ENCODE measurements at places on chromosomes 1 and 21.

GRCh38 chr1:100469578-100469977, 68.4 kb upstream of the GPR88 start:
- DNase-seq, result no peak

DNA sequence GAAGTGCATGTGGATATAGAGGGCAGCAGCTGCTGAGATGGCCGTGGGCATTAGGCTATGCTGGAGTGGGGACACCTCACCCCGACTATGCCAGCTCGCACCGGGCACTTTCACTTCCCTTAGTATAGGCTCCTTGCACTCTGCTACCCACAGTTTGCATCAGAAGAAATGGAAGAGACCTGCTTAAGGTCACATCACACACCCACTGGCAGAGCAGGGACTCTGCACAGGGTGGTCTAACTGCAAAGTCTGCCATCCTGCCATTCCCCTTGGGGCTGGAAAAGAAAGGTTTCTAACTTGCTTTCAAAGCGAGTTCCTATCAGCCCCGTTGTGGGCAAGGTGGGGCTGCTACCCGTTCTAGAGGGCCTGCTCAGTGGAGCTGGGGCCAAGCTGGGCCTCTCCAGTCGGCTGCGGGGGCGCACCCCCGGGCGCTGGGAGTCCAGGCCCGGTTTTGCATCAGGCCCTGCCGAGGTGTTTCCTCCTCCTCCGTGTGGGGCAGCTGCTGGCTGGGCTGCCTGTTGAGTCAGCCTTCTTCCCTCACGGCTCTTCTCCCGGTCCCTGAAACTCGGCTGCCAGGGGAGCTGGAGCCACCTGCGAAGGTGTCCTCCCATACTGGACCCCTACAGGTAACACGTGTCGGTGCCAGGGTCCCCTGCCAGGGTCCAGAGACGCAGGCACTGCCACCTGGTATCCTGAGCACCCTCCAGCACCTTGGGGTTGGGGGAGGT, at the start of gene SYTL1:
SYTL1 (plus strand) TSS at position 498 of the 728 bp plus-strand sequence. CDS start 3,313 bp downstream, outside the sequence.
- no peak for DNase-seq

DNA sequence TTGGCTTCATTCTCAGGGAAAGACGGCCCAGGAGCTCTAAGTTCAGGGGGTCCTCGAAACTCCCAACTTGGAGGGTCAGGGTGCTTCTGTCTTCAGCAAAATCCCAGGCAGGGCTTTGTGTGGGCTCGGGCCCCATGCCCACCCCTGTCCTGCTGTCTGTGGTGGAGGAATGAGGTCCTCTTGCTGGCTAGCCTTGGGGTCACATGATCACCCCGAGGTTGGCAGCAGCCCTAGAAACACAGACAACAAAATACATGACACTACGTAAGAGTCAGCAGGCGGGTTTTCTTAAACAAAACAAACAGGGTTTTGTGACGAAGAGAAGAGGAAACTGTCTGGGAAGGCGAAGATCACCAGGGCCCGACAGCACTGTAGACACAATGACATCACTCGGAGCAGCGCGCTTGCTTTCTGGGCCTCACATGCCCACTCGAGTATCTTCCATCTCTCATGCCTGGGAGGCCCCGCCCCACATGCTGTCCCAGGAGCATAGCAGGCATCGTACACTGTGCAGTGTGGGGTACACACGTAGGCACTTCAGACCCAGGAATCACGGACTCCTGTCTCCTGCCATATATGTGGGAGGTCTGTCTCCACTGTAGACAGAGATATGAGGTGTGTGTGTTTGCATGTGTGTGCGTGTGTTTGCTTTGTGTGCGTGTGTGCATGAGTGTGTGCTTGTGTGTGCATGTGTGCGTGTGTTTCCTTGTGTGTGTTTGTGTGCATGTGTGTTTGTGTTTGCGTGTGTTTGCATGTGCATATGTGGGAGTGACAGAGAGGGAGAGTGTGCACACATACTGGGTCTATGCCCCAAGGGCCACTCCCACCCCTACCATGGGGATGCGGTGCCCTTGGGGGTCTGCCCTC, 94.7 kb downstream of the SIK1 start:
- no peak for DNase-seq

DNA sequence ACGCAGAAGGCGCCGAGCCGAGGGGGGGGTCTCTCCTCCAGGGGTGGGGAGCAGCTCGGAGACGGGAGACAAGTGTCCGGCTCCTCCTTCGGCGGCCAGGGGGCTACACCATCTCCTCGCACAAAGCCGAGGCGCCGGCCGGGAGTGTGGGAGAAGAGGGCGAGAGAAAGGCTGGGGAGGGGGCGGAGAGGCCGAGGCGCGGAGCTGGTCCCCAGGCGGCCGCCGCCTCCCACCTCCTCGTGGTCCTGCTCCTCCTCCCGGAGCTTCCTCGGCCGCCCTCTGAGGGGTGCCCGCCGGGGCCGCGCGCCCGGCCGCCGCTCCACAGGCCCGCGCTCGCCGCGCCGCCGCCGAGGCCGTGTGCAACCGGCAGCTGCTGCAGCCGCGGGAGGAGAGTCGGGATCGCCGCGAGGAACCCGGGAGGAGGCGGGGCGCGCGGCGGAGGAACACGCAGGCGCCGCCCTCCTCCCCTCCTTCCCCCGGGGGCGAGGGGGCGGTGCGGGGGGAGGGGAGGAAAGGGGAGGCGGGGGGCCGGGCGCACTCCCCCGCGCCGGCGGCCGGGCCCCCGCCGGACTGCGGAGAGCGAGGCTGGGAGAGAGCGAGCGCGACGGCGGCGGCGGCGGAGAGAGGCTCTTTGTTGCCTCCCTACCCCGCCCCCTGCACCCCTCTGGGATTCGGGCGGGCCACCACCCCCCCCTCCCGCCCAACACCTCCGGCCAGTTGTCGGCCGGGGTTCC, at the start of gene ENAH:
ENAH (minus strand) TSS at position 395 of the 734 bp plus-strand sequence. CDS start 433 bp downstream, outside the sequence.
- DNase-seq, result peak; percentile 75

- DNase-seq, result no peak
Observed at GRCh38 chr1:173744651-173745050, 29.9 kb downstream of the KLHL20 start.

DNA sequence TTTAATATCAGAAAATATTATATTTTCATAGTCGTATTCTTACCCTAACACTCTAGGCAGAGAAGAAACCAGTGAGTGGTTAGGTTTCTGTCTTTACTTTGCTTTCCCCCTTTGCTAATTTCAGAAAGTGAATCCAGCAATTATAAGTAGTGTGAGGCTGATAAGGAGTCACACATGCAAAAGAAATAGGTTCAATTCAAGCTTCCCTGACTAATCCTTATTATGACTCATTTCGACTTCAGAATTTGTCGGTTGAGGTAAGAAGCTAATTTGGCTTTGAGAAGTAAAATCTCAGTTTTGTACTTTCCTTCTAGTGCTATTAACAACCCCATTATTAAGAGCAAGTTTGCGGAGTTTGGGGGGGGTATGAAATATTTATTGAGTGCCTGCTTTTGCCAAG, 22.4 kb downstream of the ESRRG start:
- no peak for DNase-seq

DNA sequence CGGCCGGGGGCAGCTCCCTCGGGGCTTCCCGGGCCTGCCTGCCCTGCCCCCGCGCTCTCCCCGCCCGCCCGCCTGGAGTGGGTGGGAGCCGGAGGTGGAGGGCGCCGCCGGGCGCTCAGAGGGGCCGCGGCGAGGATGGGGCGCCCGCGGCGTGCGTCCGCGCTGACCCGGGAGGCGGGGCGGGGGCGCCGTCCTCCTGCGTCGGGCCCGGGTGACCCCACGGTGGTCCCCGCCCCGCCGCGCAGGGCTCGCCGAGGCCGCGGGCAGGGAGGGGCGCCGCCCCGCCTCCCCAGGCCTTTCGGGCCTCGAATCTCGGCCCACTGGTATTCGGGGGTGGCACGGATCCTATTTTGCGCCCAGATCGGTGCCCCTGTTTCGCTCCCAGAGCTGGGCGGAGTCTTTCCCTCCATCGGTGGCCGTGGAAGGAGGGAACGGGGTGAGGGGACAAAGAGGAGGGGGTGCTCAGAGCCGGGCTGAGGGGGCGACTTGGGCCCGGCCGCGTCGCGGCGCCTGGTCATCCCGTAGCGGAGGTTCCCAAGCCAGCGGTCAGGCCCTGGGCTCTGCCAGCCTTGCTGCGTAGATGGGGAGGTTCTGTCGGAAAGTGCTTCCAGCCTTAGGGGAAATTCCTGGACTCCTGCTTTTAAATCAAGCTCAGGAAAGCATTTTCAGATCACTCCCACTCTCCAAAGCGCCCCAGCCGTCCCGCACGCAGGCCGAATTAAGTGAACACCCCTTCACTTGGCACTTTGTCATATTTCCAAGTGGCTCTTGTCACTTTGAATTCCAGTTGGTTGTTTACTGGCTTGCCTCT, 545 bp downstream of the PATJ start:
- no peak for DNase-seq

GRCh38 chr1:156196445-156196844, 2.5 kb downstream of the SLC25A44 start:
- no peak for DNase-seq

GRCh38 chr1:18352636-18353265, 128.0 kb upstream of the KLHDC7A start:
- DNase-seq, result no peak

DNA sequence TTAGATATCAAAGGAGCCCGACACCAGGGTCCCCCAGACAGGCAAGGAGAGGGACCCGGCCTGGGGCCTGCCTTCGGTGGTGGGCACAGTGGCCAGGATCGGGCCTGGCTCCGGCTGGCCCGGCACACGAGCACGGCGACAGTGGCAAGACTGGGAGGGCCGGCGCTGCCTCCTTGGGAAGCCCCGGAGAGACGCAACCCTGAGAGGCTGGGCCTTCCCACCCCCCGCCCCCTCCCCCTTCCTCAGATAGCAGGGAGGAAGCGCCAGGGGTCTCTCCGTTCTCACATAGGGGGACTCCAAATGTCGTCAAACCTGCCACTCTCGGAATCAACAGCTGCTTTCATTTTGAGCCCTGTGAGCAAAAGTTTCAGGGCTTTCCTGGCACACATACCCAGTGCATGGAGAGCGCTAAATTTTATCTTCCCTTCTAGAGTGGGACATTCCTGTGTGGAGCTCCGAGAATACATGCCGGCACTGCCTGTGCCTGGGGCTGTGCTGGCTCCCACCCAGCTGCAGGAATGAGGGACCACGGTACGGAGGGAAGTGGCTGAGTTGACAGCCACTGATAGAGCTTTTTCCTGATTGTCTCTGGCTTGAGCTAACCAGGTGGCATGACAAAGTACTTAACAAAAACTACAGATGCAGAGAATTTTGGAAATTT, 62.4 kb downstream of the CD247 start:
- no peak for DNase-seq

DNA sequence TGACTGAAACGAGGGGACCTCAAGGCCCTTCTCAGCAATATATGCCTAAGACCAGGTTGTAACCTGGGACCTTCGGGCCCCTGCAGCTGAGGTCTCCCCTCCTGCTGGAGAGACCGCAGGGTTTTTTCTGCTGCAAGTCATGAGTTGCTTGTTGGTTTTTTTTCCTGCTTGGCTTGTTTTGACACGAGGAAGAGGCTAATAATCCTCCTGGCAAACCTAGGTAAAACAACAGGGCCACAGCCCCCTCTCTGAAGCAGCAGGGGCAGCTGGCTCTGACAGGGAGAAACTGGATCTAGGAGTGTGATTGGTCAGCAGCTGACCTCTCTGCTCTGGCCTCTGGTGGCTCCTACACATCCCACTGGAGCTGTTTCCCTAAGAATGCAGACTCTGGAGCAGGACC, 69.0 kb downstream of the CD34 start:
- DNase-seq, result no peak

DNA sequence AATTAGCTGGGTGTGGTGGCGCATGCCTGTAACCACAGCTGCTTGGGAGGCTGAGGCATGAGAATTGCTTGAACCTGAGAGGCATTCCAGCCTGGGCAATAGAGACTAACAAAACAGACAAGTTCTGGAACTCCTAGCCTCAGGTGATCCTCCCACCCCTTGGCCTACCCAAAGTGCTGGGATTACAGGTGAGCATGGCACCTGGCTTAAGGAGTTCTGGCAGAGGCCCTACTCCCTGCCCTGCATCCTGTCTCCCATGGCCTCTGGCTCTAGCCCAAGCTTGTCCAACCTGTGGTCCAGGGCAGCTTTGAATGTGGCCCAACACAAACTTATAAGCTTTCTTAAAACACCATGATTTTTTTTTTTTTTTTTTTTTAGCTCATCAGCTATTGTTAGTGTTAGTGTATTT, 20.4 kb downstream of the TOMM20 start:
- DNase-seq, result no peak

DNA sequence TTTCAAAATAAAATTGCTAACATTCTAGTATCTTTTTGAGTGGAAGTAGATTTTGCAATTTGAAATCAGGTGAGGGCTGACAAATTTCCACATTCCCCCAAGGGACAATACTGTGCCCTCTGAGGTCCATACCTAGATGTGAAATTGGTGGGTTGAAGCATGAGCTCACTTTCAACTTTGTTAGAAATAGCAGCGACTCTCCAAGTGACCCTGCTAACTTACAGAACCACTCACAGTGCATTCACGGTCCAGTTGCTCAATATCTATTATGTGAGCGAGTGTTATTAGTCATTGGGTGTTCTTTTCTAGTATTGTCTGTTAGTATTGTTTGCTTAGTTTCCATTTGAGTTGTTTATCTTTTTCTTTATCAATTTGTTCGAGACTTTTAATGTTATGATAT, 53.6 kb upstream of the ASB17 start:
- DNase-seq, result no peak

DNA sequence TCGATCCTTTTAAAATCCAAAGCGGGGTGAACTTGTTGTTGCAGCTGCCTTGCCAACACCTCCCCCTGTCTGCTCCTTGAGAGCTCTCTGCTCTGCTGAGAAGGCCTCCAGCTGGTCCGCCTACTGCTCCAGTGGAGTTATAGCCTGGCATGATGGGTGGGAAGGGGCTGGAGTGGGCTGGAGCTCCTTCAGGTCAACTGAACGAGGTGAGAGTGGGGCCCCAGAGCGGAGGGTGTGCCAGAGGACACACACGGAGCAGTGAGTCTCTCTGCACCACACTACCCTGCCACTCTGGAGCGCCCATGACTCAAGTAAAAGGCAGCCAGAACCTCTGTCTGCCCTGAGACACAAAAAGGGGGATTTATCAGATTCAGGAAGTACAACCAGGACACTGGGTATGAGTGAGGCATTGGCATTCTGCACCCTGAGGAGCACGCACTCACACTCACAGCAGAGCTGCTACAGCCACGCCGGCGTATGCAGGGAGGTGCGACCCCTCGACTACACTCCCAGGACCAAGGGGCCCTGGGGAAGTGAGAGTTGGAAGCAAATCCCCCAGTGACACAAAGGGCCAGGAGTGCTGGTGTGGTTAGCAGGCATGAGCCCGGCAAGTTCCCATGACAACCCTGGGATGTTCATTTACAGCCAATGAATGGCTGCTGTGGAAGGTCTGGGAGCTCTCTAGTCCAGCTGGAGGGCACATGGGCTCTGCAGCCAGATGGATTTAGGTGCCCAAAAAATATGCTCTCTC, 28.0 kb upstream of the EVA1B start:
- no peak for DNase-seq

- no peak for DNase-seq
Observed at GRCh38 chr1:201020721-201021629, 2.5 kb downstream of the KIF21B start.

GRCh38 chr1:12565094-12565965, 52.7 kb downstream of the DHRS3 start:
- DNase-seq, result no peak

Data from NT2/D1 (cell line).